Right ventricle myocardium superior (tissue), 1 donor: ENCODE measurements at places on chromosomes 16 and 17. TPM values are rescaled to one million over a fixed set of nuclear protein-coding genes. Genes with fewer than 3 reads are reported as not detected.
A peak's percentile ranks its signal among the peaks of the same experiment; 100 is the strongest.

SLC22A31 gene
- total RNA-seq = not detected

DNA sequence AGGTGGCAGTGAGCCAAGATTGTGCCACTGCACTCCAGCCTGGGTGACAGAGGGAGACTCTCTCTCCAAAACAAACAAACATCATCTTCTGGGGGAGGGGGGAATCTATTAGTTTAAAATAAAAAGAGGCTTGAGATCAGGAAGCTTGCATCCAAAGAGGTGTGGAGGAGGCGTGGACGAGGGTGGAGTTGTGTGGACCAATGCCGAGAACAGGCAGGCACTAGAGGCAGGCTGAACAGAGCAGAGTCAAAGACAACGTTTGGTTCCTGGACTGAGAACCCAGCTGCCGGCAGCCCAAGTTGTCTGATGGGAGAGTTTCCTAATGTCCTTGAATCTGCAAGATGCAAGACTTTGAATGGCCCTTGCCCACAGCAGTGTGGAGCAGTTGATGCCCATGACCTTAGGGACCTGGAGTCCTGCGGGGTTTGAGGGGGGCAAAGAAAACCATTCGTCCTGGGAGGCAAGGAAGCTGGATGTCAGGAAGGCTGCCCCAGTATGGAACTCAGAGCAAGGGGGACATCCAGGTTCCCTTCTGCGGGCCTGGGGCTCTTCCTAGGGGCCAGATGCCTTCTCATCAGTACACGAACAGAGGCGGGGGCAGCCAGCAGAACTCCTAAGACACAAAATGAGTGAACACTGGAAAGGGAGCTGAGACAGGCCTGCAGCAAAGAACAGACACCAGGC is 9.2 kb downstream of the TBC1D16 start:
- no peak for DNase-seq

GRCh38 chr16:48225456-48225855 is 18.6 kb upstream of the LONP2 start:
- no peak for DNase-seq

NPIPA2 gene
- 4.0 TPM for total RNA-seq

SPNS2 gene
- 10.4 TPM for total RNA-seq

- no peak for DNase-seq
These were observed 8.0 kb downstream of the CHST5 start for GRCh38 chr16:75527825-75528299.

EPX gene
- not detected for total RNA-seq

CEP20 gene
- 27.7 TPM for total RNA-seq

DNAI2 gene
- total RNA-seq = not detected

- DNase-seq = no peak
These were observed 3.9 kb upstream of the WFIKKN1 start for GRCh38 chr16:626787-627453.

DNA sequence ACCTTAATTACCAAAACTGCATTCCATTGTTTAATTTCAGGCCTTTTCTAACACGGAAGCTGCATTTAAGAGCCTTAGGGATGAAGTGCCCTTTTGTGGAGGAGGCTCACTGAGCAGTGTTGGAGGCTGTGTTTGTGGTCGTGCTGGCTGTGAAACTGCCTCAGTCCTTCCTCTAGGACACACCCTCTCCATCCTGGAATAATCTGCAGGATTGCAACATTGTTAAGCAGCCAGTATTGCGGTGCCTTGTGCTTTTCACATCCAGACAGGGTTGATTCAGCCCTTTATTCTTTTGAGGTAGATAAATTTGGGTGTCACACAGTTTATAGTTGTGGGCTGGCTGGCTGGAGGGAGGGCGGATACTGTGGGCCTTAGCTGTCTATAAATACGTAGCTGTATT is 141.6 kb downstream of the CDRT15L2 start:
- no peak for DNase-seq

TMEM235 gene
- total RNA-seq = not detected

DNAAF8 gene
- total RNA-seq = 1.2 TPM

GRCh38 chr17:73950593-73950914 is 252.9 kb upstream of the RPL38 start:
- DNase-seq = no peak

GRCh38 chr16:70676675-70677498 is 9.0 kb downstream of the MTSS2 start:
- no peak for DNase-seq

ADAD2 gene
- 0.65 TPM for total RNA-seq

GH1 gene
- not detected for total RNA-seq

GRCh38 chr16:59658572-59658971 is 924.5 kb upstream of the GOT2 start:
- no peak for DNase-seq

HOXB13 gene
- total RNA-seq = not detected

DNA sequence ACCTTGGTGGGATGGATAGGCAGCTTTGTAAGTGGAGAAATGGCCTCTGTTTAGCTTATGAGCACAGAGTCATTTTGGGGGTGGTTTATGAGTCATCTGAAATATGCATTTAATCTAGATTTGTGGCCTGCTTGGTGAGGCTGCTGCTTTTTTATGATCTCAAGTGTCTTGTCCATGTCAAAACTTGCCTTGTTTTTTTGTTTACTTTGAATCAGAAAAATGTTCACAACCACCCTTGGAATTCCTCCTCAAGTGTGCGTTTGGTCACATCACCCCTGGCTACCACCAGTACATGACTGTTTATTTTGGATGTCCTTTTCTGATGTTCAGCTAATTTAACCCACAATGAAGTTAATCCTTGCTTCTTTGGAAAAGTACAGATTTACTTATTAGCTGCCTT is 64.6 kb downstream of the FTO start:
- DNase-seq = no peak

ITGB3 gene
- total RNA-seq = 2.7 TPM

SDR42E2 gene
- total RNA-seq = not detected

DNA sequence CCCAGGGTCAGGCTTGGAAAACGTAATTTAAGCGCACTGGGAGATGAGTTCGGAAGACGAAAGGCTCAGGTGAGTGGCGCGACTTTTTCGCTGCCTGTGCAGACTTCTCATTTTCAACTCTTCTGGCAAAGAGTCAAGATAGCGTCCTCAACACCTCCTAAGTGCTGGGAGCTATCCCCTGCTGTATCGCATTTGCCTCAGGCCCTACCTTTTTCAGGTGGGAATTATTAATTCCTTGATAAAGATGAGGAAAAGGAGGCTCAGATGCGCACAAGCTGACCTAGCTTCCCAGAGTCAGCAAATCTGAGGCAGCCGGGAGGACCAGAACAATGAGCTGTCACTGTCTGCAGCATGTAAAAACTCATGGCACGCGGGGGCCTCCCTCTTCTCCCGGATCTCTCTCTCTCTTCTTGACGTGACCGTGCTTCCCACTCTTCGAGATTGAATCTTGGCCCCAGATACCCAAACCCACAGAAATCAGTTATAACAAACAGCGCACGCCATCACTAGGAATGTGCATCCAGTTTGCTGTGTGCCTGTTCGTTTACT is 512 bp upstream of the ADAMTS18 start:
- no peak for DNase-seq

MYL11 gene
- total RNA-seq = not detected

DNA sequence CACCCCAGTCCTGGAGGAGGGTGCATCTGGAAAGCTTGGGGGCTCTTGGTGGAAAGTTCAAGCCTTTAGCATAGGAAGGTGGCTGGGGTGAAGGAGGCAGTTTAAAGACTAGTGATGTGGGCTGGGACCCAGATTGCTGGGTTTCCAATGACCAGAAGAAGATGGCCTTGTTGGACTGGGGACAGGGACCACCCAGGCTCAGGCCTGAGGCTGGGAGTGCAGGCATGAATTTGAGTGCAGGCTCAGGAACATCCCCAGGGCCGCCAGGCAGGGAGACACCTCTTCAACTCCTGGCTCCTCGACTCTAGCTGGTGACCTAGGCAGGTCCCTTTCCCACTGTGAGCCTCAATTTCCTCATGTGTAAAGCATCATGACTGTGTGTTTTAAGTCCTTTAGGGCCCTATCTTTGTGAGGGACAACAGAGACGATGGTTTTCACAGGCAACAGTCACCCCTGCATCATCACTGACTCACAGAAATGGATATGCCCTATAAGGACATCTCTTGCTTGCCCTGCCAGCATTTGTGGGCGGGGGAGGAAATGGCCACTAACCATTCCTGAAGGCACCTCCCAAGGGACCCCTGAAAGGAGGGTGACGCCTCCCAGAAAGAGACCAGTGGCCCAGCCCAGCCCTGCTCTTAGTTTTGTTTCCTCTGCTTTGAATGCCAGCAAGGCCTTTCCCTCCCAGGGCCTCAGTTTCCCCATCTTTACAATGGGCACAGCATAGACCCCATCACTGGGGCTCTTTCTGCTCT is 11.1 kb downstream of the NLRC5 start:
- DNase-seq = peak; percentile 77

SNX20 gene
- 0.62 TPM for total RNA-seq

- no peak for DNase-seq
These were observed 24.8 kb upstream of the STH start for GRCh38 chr17:45973946-45974859.

APOH gene
- total RNA-seq = 0.32 TPM

- DNase-seq = no peak
These were observed 114.0 kb downstream of the FTO start for GRCh38 chr16:53817812-53818550.

- DNase-seq = no peak
These were observed 7.2 kb downstream of the ABHD15 start for GRCh38 chr17:29559640-29560039.

RAB11FIP4 gene
- total RNA-seq = 12.0 TPM

ICAM2 gene
- 31.9 TPM for total RNA-seq

DNA sequence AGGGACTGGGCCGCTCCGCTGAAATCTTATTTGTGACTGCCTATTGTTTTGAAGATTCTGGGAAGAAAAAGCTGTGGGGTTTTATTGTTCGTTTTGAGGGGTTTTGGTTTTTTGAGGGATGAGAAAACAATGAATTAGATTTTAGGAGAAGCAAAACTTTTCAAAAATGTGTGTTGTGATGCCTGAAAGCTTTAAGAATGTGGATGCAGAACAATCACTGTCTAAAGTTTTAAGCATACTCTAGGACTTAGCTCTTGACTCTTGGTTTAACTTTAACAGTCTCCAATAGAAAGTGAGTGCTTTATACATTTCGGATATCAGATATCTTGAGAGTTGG is 899 bp downstream of the CFAP52 start:
- DNase-seq = no peak

DNA sequence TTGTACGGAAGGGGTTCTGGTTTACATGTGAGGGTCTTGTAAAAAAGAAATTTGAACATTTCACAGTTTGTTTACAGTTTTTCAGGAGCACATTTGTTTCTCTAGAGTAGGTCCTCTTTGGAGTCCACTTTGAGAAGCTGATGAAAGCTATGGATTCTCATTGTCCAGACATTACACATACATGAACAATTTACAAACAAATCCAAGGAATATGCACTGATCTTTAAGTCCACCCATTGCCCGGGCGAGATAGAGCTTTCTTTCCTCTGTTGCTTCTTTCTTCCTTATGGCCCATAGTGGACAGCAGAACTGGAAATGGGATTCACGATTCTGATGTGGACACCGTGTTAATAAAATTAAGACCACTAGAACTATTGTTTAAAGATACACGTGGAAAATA is 1.9 kb downstream of the DCAF7 start:
- DNase-seq = no peak

DNA sequence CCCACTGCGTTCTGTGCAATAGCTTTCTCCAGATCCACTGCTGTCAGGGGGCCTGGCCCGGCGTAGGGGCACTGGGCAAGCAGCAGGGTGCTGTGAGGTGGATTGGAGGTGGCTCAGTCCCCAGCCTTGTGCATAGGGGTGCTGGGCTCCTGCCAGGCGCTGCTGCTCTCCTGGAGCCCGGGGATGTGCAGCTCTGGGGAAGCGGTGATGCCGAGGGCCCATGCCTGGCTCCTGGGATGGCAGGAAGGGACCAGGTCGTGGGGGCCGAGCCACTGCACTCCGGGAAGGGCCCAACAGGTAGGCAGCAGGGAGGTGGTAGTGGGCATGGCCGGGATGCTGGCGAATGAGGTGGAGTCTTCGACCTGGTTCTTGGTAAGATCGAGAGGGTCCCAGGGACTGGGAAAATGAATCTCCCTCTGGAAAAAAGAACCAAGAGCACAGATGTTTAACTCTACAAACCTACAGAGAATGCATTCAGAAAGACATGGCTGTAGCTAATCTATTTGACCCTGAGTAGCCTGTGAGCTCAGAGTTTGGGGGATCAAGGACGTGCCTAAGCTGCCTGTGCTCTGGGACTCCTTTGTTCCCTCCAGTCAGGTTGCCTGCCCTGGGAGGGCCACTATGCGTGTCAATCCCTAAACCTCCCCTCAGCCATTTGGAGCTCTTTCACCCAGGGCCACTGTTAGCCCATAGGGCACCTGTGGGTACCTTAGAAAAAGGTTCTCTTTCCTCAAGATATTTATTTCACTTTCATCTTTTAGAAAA is 6.6 kb upstream of the SUPT4H1 start:
- no peak for DNase-seq

- DNase-seq = peak; percentile 84
These were observed 18.2 kb downstream of the COTL1 start for GRCh38 chr16:84599521-84600202.

RNF43 gene
- total RNA-seq = 3.8 TPM

- DNase-seq = no peak
These were observed 9.3 kb downstream of the ADORA2B start for GRCh38 chr17:15954222-15954621.

ZBTB4 gene
- total RNA-seq = 60.3 TPM

- DNase-seq = peak; percentile 85
These were observed 70.8 kb downstream of the ABR start for GRCh38 chr17:1108765-1109605.

GRCh38 chr17:65220732-65221131 is 83.6 kb downstream of the RGS9 start:
- no peak for DNase-seq

DNA sequence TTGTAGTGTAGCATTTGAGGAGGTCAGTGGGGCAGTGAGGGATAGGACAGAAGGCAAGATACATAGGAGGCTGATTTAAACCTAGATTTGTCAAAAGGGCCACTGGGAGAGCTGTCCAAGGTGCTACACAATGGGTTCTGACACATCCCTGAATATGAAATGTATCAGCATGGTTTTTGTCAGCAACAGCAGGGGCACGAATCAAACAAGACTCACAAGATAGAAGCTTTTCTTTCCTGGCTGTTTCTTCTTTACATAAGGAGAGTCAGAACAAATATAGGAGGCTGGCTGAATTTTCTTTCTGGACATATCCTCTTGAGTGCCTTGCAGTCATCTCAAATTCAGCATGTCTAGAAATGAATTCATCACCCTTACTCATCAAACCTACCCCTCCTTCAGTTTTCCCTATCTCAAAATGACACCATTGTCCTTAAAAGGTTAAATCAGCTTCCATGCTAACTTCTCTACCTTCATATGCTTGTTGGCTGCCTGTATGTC is 130.5 kb downstream of the NPIPB5 start:
- DNase-seq = no peak

GRCh38 chr17:50289278-50289677 is 15.0 kb downstream of the TMEM92 start:
- DNase-seq = no peak
